CD4-positive, alpha-beta memory T cell (primary cell): ENCODE measurements at places on chromosomes 13 and 19.

DNA sequence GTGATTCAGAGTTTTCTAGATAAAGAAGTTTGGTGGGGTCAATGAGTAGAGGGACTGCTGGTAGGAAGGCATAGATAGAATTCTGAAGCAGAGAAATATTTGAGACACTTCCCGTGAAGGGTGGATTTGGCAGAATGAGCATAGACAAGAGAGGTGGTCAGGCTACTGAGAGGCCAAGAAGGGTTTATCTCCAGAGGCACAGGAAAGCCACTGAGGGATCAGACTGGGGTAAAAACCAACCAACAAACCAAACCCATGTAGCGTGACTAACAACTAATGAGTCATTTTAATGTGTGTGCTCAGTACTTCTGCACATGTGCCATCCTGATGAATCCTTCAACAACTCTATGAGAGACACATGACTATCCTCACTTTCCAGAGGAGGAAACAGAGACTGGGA is 60.0 kb upstream of the SERP2 start:
- DNase-seq = no peak

DNA sequence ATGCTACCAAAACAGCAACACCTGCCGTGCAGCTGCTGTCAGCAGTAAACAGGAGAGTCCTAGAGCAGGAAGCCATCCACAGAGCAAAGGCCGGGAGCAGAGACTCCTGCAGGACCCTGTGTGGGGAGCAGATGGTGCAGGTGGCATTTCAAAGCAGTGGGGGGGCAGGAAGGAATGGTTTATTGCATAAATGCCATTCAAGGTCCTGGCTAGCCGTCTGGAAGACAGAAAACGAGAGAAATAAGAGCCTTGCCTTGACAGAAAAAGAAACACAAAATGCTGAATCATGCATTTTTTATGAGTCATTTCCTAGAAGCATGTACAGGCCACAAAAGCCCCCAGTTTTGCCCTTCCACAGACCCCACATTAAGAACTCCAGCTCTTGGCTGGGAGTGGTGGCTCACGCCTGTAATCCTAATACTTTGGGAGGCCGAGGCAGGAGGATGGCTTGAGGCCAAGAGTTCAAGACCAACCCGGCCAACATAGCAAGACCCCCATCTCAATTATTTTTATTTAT is 5.4 kb downstream of the RSPH6A start:
- DNase-seq = no peak

- no peak for DNase-seq
Observed at GRCh38 chr19:31546205-31546960, 197.1 kb upstream of the TSHZ3 start.

- no peak for DNase-seq
Observed at GRCh38 chr19:9641810-9642209, 20.8 kb upstream of the ZNF561 start.

DNA sequence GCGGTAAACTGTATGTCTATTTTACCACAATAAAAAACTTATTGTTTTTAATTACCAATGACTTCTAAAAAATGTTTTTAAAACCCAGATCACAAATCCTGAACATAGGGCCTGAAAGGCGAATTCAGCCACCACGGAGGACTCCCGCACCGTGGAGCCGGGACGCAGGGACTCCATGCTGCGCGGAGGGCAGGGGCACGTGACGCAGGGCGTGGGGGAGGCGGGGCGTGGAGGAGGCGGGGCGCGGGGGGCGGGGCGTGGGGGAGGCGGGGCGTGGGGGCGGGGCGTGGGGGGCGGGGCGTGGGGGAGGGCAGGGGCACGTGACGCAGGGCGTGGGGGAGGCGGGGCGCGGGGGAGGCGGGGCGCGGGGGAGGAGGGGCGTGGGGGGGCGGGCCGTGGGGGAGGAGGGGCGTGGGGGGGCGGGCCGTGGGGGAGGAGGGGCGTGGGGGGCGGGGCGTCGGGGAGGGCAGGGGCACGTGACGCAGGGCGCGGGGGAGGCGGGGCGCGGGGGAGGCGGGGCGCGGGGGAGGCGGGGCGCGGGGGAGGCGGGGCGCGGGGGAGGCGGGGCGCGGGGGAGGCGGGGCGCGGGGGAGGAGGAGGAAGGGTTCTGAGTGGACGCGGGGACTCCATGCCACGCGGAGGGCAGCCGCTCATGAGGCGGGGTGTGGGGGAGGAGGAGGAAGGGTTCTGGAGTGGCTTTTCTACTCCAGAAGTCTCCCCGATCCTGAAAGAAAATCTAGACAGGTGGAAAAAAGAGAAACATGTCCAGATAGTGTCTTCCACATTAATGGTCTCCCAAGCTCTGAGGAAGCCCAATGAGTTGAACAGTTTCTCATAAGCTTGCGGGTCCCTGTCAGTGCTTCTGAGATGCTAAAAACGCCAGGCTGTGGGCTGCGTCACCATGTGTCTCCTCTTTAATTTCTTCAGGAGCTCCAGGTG is 4.4 kb upstream of the PROZ start:
- DNase-seq = peak; percentile 76

- DNase-seq = peak; percentile 26
Observed at GRCh38 chr19:50501568-50502475, 9.2 kb downstream of the JOSD2 start.

DNA sequence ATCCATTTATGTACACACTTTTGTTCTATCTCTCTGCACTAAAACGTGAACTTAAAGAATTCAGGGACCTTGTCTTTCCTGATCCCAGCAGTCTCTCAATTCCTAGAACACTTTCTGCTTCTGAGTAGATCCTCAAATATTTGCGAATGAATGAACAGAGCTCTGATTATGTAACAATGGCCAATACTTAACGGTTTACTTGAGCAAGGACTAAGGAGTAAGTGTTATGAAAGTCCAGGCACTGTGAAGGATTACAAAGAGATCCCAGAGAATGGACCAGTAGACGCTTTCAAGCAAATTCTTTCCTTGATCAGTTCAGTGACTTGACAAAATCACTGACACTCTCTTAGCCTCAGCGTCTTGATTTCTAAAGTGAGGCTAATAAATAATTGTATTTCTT is 514.5 kb upstream of the KLHL1 start:
- no peak for DNase-seq

- no peak for DNase-seq
Observed at GRCh38 chr13:112843392-112844111, 125.5 kb upstream of the MCF2L start.

DNA sequence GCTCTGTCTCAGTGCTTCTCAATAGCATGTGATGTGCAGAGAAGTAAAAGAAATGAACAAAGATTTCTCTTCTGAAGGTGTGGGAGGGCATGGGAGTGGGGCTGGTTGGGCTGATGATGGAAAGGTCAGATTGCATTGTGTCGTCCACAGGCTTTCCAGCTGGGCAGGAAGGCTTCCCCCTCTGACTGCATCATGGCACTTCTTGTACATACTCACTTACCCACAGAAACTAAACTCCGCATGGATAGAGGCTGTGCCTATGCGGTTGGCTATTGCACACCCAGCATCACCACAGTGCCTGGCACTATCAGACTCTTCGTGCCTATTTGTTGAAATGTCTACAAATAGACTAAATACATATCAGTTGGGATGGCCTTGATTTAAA is 24.4 kb upstream of the TNFSF11 start:
- no peak for DNase-seq

DNA sequence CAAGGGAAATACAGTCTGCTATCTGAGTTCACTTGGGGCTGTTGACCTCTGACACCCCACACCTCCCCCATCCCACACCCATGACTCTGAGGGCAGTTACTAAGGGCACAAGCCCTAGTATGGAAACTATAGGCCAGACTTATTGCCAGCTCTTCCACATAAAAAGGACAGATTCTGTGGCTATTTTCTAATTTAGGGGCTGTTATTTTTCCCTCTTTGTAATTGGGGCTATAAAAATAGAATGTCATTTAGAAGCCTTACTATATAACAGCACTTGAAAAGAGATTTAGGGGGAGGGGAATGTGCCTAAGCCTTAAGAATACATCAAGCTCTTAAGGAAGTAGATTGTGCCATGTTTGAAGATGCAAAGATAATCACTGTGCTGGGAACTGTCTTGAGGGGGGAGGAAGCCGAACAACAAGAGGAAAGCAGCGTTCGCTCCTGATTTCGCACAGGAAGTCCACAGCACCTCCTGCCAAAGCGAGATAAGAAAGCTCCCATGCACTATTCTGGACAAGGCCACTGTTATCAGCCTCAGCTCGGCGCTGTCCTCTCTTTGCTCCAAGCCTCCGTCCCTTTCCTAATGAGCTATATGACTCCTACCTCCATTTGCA is 86.6 kb downstream of the FLT1 start:
- no peak for DNase-seq

DNA sequence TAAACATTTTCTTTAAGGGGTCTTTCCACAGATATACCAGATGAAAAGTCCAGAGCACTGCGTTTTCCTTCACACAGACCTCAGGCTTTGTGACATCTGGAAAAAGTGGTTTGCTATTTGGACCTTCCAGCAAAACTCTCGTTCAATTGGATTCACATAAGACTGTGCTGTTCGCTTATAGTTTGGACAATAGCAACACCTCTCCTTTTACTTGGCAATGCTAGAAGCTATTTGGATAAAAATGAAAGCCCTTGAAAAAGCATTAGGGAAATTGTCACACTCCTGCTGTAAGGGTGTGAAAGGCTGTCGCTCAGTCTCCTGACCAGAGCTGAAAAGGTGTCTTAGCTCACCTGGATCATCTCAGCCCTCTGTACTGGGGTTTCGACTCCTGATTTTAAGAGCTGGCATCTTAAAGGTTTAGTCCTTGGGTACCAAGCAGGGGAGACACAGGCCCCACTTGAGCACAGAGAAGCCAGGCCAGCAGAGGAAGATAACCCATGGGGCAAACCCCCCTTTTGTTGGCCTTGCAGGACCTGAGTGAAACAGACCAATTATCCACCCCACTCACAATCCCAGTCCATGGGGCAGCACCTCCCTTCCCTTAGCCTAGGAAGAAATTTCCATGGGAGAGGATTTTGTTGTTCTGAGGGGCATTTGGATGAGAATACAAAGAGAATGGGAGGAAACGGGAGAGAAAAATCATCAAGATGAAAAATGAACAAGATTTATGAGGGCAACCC is 257.6 kb downstream of the DLEU7 start:
- DNase-seq = no peak

- DNase-seq = no peak
Observed at GRCh38 chr13:34628209-34628682, 313.8 kb upstream of the NBEA start.

DNA sequence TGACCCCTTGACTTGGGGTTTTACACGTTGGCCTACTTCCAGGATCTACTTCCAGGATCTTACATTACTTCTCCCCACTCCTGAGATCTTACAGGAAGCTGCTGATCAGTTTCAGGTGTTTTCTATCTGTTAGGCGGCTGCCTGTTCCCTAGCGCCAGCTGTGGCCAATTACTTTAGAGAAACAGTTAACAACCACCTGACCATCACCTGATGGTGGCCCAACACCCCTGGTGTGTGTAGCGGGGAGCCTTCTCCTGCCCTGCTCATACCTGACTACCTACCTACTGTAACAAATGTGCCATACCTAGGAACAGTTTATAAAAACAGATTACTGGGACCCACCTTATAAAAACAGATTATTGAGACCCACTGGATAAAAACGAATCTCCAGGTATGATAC is 2.8 kb upstream of the POP4 start:
- no peak for DNase-seq
